ENCODE measurements at places on chromosomes 3 and 15. TPM values are rescaled to one million over a fixed set of nuclear protein-coding genes. Genes with fewer than 3 reads are reported as not detected.

DNA sequence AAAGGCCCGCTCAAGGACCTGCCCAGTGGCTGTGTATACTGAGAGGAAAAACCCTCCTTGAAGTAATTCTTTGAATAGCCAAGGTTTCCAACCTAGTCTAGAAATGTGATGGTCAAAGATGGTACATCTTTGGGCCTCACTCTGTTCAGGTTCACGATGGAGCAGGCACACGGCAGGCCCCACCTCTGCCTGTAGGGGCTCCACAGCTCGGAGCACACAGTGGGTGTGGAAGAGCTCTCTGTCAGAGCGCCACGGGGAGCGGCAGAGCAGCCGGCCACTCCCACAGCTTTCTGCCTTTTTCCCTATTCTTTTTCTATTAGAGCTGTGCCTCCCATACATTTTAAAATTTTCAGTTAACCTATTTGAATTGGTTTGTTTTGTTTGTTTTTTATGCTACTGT, 89.5 kb downstream of the CTNNB1 start:
- DNase-seq: no peak

DNA sequence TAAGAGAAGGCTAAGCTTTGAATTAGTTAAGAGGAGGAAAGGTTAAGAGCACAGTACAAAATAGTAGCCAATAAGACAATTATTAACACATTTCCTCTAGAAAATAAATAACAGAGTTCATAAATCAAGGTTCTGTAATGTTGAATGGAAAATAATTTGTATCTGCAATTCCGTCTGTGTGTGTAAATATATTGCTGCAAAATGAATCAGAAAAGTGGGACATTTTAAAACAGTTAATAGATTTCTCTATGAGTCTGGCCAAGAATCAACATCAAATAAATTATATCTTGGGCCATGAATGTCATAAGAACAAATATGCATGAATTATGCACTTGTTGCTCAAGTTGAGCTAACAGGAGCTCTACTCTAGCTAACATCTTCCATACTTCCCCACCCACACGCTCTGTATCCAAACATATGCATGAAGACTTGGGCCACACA, 14.2 kb upstream of the SUCNR1 start:
- no peak for DNase-seq

DNA sequence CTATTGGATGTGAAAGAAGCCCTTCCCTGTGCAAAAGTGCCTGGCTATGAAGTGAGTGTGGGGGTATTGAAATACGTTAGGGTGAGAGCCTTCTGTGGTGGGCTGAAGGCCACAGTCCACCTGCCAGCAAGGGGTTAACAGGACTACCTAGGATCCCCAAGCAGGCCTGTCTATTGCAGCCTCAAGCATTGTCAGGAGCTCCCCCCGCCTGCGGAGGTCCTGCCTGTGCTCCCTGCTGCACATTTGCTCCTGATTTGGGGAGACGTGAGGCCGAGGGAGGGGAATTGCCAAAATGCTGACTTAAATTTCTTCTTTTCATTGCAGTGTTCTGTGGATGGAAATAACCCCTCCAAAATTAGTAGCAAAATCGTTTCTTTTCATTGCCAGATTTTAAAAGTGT, 56.2 kb downstream of the GABRG3 start:
- DNase-seq: no peak

GRCh38 chr3:32410367-32411246, 19.0 kb downstream of the CMTM7 start:
- no peak for DNase-seq

- peak; percentile 90 for DNase-seq
These were observed 134.6 kb downstream of the LRRC28 start for GRCh38 chr15:99385865-99386264.

DNA sequence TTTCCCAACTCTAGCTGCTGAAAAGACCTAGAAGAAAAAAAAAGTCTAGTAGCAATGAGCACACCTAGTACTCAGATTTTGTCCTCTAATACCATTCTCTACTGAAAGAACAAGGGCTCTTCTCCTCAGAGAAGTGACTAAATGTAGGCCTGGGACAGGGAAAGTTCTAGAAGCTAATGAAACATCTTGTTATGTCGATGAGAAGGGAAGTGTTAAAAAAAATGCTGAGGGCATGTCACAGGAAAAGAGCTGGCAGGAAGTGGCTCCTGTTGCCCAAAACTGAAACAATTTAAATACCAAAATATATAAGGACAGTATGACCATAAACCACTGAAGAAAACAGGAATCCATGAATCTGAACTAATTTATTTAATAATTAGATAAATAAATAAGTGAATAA, 581.4 kb upstream of the TBL1XR1 start:
- DNase-seq: no peak

- no peak for DNase-seq
These were observed 51.0 kb upstream of the UTS2B start for GRCh38 chr3:191381303-191381702.

DNA sequence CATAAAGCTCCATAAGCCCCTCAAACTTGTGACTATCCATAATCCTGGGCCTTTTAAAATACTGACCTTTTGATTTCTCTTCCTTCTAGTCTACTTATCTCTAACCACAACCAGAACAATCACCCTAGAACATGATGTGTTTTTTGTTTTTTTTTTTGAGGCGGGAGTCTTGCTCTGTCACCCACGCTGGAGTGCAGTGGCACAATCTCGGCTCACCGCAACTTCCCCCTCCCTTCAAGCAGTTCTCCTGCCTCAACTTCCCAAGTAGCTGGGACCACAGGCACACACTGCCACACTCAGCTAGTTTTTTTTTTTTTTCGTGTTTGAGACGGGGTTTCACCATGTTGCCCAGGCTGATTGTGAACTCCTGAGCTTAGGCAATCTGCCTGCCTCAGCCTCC, 25.1 kb downstream of the VPS39 start:
- DNase-seq: no peak

The ATP8B4 gene
- 2.7 TPM for total RNA-seq
